Right forelimb (tissue), 1 donor: ENCODE measurements at places on chromosomes 5 and 9.

DNA sequence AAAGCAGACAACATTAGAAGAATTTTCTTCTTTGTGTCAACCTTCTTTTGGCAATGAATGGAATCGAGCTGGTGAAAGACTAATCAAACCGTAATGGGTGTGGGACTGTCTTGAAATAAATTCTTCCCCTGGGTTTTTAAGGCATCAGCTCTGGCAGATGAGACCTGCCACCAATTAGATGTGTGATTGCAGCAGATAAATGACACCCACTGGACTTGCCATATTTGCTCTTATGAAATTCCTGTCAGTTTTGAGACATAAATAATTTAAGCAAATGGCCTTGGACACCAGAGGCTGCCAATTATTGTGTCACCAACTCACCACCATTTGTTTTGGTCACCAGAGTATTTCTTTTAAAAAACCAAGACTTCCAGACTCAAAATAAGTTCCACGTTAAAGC, 135.9 kb upstream of the RGMB start:
- no peak for DNase-seq

DNA sequence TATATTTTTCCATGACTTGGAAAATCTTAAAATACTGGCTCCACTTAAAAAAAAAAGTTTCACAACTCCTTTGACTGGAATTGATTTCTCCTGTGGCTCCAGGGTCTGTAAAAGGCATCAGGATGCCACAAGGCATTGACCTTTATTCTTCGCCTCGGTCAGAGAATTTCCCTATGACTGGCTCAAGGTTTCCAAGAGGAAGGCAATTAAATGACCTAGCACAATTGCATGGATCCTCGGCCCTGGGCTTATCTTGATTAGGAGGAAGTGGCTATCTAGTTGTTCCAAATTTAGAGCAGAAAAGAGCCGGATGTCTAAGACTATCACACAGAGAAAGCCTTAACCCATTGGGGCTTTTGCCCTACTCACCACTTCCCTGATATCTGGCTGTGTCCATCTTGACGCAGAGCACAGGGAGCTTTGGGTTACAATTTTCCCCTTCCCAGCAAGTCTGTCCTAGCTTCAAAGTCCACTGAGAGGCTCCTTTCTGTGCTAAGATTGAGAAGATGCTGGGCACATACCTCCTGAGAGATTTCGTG, 56.9 kb upstream of the COL15A1 start:
- DNase-seq: no peak

- DNase-seq: no peak
Measured at GRCh38 chr9:105050296-105050695, 122.3 kb upstream of the ABCA1 start.

- DNase-seq: no peak
Measured at GRCh38 chr5:133358271-133358670, 254.1 kb downstream of the FSTL4 start.

GRCh38 chr5:138819081-138819480, 56.1 kb downstream of the LRRTM2 start:
- peak; percentile 54 for DNase-seq

- no peak for DNase-seq
Measured at GRCh38 chr5:131684595-131684994, 49.6 kb upstream of the RAPGEF6 start.

- DNase-seq: no peak
Measured at GRCh38 chr9:119844431-119844830, 475.2 kb upstream of the BRINP1 start.

DNA sequence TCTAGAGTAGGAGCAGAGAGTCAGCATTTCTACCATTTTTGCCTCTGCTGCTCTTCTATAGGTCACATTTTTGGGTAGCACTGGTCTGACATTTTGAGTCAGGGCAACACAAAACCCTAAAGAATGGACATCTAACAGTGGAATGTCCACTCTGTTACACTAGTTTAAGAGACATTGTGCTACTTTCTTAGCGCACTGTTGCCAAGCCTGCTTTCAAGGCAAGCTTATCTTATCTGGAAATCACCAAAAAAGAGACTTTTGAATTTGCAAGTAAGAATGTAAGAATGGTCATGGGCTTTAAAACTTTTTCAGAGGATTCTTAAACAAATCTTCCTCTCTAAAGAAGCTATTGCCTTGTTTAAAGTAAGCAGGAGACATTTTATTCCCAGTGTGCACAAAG, 73.0 kb upstream of the STARD4 start:
- DNase-seq: no peak
